HS-27A (cell line): ENCODE measurements at places on chromosomes 16 and 17.

DNA sequence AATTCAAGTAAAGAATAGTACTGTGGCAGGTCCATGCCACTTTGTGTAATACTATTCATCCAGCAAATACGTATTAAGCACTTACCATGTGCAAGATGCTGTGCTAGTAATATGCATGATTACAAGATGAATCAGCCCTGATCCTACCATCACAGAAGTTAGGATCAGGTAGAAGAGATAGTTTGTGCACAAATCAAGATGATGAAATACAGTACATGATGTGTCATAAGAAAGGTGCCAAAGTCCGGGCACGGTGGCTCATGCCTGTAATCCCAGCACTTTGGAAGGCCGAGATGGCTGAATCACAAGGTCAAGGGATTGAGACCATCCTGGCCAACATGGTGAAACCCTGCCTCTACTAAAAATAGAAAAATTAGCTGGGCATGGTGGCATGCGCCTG, 10.9 kb downstream of the COG4 start:
- DNase-seq, result no peak

GRCh38 chr16:67091906-67092566, 17.7 kb upstream of the PHAF1 start:
- DNase-seq, result no peak

GRCh38 chr17:62096401-62096670, 31.3 kb upstream of the MED13 start:
- no peak for DNase-seq

DNA sequence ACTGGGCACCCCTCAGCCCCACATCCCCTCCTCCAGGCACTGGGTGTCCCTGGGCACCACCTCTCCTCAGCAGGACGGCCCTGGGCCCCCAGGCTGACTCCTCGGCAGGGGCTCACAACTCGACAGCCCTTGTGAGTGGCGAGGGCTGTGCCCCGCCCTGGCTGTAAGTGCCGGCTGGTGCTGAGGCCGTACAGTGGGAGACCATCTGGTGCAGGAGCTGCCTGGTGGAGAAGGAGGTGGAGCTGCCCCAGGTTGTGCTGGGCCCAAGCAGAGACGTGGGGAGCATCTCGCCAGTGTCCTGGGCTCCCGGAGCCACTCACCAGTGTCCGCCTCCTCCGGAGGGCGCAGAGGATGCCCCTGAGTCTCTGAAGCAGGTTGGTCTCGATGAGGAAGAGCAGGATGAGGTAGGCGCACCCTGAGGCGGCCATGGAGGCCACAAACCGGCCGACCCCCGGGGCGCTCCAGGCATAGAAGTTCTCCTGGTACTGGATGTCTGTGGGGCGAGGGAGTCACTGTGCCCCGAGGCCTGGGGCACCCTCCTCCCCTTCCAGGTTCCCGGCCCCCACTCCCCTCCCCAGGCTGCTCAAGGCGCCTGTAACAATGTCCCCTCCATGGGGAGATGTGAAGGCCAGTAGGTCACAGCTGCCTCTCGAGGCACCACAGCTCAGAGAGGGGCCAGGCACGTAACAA, 15.1 kb upstream of the RNPS1 start:
- DNase-seq, result no peak

- no peak for DNase-seq
Observed at GRCh38 chr16:46721885-46722284, 26.3 kb downstream of the MYLK3 start.

DNA sequence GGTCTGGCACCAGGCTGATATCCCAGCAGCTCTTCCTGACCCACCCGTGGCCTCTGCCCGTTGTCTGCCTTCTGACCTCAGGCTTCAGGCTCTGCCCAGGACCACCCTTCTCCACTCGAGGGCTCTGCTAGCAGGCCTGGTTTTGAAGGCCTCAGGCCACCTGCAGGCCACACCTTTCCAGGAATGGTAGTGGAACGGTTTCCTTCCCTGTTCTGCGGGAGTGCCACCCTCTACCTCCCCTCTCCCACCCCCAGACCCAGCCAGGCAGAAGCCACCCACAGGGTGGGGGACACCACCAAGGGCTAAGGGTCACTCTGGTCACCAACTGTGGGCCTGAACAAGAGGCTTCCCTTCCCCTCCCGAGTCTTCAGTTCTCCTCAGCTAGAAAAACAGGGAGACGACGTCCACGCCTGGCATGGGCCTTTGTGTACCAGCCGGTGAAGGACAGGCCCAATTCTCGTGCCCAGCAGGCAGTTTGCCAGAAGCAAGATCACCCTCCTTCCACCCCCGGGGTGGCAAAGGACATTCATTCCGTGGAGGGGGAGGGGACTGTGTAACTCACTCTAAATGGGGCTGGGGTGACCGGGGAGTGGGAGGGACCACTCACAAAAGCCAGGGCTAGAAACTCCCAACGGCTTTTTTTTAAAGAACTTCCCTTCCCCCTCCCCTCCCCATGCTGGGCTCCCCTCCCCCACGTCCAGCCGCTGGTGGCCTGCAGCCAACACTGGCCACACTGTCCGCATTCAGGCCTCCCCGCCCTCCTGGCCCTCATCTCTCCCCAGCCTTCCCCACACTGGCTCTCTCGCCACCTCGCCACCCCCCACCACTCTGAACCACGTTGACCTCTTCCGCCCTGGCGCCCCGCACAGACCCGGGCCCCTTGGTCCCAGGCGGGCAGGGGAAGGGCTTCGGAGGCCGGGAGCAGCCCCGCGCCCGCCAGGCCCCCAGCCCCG, 7.7 kb downstream of the CBX4 start:
- DNase-seq, result no peak

- DNase-seq, result no peak
Observed at GRCh38 chr16:69179328-69180010, 7.5 kb upstream of the SNTB2 start.

DNA sequence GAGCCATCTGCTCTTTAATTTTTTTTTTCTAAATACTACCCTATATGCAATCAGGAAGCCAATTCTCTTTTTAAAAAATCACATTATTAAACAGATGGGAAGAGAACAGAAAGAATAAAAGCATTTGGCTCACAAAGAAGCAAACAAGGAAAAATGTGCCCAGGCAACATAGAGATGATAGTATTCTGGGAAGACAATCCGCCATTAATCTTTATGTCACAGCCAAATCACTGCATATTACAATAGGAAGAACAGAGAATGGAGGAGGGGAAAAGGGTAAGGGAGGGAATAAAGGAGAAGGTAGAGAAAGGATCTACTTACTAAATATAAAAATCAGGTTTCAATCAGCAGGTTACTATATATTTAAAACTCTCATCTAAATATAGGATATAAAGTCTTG, 34.3 kb downstream of the STAT5B start:
- DNase-seq, result no peak

DNA sequence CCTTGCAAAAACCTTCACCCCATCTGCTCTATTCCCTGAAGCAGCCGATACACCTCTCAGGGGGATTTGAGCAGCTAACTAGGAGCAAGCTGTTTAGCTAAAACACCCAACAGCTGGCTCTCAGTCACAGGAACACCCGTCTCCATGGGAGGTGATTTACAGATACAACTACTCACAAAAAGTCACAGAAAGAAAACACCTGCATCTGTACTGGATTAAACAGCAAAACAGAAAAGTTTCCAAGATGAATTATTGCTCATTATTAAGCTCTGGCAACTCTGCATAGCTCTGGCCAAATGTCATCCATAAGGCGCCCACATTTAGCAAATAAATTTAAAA, 22.3 kb downstream of the GJC1 start:
- no peak for DNase-seq

DNA sequence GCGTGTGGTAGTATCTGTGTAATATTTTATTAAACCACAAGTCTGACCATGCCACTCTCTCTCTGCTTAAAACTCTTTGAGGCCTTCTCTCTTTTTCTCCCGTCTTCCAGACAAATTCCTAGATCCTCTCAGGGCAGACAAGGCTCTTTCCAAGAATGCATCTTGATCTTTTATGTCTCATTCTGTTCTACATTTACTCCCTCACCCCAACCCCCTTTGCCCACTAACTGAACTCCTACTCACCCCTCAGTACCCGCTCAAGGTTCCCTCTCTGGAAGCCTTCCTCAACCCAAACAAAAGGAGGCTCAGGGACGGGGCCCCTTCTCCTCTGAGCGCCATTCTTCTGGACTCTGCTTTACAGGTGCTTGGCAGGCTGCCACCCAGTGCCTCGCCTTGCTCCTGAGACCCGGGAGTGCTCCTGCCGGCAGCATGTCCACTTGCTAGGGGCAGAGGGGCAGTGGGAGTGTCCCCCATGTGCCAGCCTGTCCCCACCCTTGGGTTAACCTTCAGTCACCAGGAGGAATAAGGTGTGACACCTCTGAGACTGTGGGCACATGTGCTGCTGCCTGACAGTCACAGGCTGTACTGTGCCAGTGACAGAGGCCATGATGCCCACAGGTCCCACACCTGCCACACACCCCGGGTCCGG, 9.2 kb downstream of the SLC13A2 start:
- no peak for DNase-seq

DNA sequence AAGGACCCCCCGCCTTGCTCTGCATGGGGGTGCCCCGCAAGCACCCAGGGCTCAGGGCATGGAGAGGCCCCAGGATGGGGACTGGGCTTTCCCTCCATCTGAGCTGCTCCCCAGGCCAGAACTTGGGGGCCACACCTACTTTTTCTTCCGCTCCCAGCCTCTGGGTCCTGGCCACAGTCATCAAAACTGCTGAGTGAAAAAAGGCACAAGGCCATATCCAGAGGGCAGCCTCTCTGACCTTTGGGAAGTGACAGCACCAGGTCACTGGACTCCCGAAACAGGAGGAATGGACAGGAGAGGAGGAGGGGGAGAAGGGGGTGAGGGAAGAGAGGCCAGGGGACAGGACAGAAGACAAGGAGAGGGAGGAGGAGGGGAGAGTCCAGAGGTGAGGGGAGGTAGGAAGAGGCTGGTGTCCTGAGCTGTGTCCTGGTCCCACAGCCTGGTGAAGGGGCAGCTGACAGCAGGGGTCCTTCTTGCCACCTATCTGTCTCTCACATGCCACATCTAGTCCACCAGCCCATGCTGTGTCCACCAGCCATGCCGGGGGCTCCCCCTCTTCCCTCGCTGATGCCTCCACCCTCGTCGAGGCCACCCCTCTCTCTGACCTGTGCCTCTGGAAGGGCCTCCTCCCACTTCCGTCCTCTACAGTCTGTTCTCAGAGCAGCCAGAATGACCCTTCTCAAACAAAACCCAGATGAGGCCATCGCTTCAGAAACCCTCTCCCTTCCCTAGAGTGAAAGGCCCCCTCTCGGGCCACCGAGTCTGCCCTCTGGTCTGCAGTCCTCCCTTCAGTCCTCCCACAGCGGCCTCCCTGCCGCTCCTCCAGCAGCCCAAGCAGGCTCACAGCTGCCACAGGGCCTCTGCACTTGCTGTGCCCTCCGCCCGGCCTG, 73.9 kb upstream of the TOB1 start:
- DNase-seq, result no peak

DNA sequence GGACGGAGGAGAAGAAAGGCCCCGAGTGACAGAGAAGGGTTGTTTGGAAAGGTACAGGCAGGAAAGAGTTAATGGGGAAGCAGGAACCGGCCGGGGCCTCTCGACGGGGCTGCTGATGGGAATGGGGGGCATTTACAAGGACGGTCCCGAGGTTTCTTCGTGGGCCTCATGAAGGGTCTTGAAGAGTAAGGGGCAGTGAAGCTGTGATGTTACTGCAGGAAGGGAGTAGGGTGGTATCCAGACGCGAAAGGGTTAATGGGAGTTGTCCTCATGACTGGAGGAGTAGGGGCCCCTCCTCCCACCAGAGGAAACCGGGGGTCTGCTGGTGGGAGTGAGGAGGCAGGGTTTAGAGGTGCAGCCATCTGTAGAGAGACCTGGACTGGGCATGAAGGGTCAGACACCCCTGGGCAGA, 481 bp downstream of the PDK2 start:
- no peak for DNase-seq

DNA sequence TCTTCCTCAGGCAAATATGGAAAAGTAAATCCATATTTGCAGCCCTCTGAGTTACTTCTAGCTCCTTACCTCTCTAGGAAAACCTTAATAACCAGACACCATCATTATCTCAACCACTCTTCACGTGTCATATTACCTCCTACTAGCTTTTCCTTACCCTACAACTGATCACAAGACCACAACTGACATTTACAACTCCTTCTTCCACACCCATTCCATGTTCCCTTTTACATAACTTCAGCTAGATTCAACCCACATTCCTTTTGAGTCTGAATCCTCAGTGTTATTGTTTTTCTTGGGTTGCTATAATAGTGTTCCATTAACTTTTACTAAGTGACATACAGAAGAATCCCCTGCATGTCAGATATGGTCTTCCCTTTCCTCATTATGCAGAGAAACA, 4.7 kb upstream of the OR1E2 start:
- DNase-seq, result no peak

DNA sequence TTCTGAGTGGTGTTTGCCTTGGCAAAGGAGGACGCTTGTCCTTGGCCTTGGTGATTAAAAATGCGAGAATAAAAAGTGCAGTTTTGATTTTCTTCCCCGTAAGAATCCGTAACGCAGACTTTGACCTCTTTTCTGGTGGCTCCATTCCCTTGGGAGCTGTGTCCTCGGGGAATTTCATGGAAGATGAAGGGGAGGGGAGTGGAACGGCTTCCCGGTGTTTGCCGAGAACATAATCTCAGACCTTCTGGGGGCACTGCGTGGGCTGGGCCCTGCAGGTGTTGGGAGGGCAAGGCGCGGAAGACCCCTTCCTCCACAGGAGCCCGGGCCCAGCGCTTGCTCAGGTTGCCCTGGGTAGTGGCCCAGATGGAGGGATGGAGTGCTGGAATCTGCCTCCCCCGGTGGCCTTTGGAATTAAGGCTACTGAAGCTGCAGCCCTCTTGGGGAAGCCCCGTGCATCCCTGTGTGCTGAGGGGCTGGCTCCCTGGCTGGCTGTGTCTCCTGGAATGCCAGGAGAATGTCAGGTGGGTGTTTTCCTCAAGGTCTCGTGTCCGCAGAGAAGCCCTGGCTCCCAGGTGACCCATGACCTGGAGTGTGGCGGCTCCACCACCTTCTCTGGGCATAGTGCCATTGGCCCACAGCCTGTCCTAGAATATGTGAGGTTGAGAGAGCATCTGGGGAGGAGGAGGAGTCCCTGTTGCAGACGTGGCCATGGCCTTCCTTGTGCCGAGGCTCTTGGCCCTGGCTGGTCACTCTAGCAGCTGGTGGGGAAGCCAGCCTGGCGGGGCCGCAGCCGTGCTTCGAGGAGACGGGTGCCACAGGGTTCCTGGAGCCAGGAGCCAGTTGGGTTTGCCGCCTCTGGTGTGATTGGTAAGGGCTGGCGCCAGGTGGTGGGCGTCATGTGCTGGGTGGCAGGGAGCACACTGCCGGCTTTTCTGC, 3.1 kb downstream of the BAIAP2 start:
- DNase-seq, result no peak

- no peak for DNase-seq
Observed at GRCh38 chr17:73067075-73067474, 25.4 kb downstream of the SLC39A11 start.

- no peak for DNase-seq
Observed at GRCh38 chr16:77869997-77870813, 81.8 kb downstream of the VAT1L start.

DNA sequence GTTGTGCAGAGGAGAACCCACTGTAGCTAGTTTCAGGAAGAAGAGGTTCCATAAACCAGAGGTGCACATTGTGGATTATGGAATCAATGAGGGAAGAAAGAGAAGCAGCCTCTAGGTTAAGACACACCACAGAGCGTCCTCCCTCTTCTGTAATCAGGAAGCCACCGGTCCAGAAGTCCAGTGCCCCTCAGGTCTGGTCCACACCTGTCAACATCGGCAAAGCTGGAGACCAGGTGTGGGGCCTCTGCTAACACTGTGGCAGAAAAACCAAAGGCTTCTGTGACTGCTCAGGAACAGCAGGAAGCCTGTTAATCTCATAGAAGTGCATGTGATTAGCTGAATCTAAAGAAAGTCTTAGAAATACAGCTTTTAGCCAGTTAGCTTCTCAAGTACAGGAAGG, 23.3 kb downstream of the LIMD2 start:
- DNase-seq, result no peak
